Activated naive CD4-positive, alpha-beta T cell treated with anti-CD3 and anti-CD28 coated beads for 36 hours (primary cell): ENCODE measurements at places on chromosomes 16 and 17. TPM values are rescaled to one million over a fixed set of nuclear protein-coding genes. Genes with fewer than 3 reads are reported as not detected.

CBLN1 gene
- total RNA-seq: not detected

PDE6G gene
- 0.89 TPM for total RNA-seq

GGNBP2 gene
- total RNA-seq: 99.9 TPM

MAZ gene
- total RNA-seq: 290 TPM

CBFA2T3 gene
- not detected for total RNA-seq

PER1 gene
- 62.2 TPM for total RNA-seq

DNA sequence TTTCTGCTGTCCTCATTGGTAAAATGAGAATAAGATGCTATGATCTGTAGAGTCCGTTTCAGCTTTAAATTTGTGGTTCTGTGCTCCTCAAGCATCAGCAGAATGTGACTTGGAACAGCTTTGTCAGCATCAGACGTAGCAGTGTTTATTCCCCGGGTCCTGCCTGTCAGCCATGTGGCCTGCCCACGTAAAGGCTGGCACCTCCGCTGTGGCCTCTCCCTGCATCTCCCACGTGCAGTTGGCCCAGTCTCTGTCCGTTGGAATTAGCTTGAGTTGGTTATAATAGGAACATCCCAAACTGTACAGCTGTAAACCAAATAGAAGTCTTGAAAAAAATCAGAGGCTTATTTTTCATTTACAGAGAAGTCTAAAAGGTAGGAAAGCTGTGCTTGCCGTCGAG is 61.7 kb downstream of the ARHGAP44 start:
- no peaks in the 10 kb centered on the region for H3K4me1 ChIP-seq
- no peak overlapping the region for H3K4me3 ChIP-seq
- no peak for DNase-seq
- no peaks in the 10 kb centered on the region for H3K36me3 ChIP-seq
- no peaks in the 10 kb centered on the region for H3K27me3 ChIP-seq

GRCh38 chr16:2036200-2036966 is 9.7 kb downstream of the NHERF2 start:
- no peaks in the 10 kb centered on the region for H3K4me1 ChIP-seq
- H3K27me3 ChIP-seq: no peaks in the 10 kb centered on the region
- no peaks in the 10 kb centered on the region for H3K36me3 ChIP-seq
- no peak overlapping the region for H3K4me3 ChIP-seq
- no peak for DNase-seq

DNA sequence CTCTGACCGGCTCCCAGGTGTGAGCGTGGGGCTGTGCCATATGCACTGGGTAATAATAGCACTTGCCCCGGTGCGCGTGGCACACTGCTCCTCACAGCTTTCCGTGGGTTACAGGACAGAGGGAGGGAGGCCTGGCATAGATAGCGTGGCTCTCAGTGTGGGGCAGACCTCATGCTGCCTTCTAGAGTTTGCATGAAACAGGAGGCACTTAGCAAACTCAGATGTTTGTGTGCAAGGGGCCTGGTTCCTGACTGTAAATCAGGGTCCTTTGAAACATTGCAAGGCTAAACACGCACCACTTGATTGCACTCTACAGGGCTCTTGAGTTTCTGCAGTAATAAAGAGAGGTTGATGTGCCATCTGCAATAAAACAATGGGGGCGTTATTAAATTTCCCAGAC is 101.7 kb downstream of the RPTOR start:
- no peak overlapping the region for H3K27ac ChIP-seq
- H3K4me3 ChIP-seq: no peak overlapping the region

DNA sequence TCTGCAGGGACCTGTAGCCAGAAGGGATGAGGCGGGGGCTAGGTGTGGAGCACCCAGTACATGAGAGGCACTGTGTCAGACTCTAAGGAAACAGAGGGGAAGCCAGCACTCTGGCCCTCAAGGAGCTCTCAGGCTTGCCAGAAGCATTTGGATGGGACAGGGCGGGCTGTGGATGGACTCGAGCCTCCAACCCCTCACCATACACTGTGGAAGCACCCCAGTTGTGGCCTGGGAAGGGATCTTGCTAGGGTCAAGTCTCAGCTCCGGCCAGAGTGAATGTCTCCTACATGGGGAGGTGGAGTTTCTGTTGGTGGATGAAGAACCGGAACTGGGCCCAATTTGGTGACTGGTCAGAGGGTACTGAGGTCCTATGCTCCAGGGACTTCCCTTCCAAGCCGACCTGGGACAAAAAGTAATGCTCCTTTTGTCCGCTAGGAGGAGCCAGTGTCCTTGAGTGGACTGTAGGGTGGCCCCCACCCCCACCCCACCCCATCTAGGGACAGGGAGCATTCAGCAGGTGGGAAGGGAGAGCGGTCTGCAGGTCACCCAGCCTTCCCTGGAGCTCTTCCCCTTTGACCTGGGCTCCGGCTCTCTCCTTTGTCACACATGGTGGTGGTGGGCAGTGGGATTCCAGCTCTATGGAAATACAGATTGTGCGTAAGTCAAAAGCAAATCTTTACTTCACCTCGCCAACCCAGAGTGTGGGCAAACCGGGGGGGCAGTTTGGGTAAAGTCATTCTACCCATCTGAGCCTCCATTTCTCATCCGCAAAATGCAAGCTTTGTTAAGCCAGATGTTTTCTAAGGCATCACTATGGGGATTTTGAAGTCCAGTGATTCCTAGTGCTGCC is 20.4 kb upstream of the PHB1 start:
- H3K4me3 ChIP-seq: no peak overlapping the region
- DNase-seq: peak; percentile 58
- H3K4me1 ChIP-seq: no peaks in the 10 kb centered on the region
- H3K27me3 ChIP-seq: peaks cover 14% of the 10 kb centered on the region
- no peak overlapping the region for H3K27ac ChIP-seq

DNA sequence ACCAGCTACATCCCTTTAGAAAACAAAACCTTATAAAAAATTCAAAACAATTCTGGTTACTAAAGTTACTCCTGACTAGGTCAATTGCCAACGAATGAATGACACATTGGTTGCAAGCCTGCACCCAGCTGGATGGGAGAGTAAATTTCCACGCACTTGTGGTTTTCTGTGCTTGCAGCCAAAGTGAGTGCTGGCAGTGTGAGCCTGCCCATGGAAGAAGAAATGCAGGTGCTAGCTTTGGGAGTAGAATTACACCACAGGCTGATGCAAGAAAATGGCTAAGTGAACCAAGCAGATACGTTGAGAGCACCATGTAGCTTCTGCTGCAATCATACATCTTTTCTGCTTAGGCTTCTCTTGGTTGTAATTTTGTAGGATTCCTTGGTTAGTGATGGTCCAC is 74.6 kb downstream of the SYCE1L start:
- H3K27ac ChIP-seq: no peak overlapping the region
- H3K4me3 ChIP-seq: no peak overlapping the region
- peaks cover 23% of the 10 kb centered on the region for H3K27me3 ChIP-seq

DNA sequence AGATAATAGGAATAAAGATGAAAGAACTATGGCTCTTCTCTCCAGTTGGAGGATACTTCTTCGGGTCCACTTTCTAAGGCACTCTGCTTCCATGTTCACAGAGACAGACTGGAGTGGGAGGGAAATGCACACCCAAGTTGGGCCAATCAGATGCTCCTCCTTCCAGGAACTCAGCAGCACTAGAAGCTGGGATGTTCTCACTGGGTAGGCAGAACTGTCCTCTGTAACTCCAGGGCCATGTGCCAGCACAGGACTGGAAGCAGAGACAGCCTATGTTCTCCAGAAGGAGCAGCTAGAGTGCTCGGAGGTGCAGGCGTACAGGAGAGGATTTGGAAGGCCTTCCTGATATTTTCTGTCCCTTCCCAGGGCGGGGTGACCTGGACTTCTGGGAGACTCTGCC is 49.9 kb upstream of the SREBF1 start:
- no peak overlapping the region for H3K27ac ChIP-seq
- no peak for DNase-seq
- H3K27me3 ChIP-seq: no peaks in the 10 kb centered on the region
- no peak overlapping the region for H3K4me3 ChIP-seq
- no peaks in the 10 kb centered on the region for H3K4me1 ChIP-seq
- H3K36me3 ChIP-seq: no peaks in the 10 kb centered on the region

- H3K27me3 ChIP-seq: peaks cover 31% of the 10 kb centered on the region
- peaks cover 4% of the 10 kb centered on the region for H3K4me1 ChIP-seq
- no peak for DNase-seq
- H3K36me3 ChIP-seq: no peaks in the 10 kb centered on the region
- H3K4me3 ChIP-seq: no peak overlapping the region
Observed at GRCh38 chr17:36193216-36193775, 3.3 kb downstream of the CCL3L1 start.

- no peaks in the 10 kb centered on the region for H3K27me3 ChIP-seq
- no peak overlapping the region for H3K4me3 ChIP-seq
Observed at GRCh38 chr17:17067257-17067656, 25.0 kb downstream of the MPRIP start.

GRCh38 chr17:27938864-27939263 is 45.7 kb upstream of the LYRM9 start:
- H3K4me3 ChIP-seq: no peak overlapping the region
- no peak overlapping the region for H3K27ac ChIP-seq
- H3K36me3 ChIP-seq: no peaks in the 10 kb centered on the region
- no peak for DNase-seq
- H3K4me1 ChIP-seq: no peaks in the 10 kb centered on the region

DNA sequence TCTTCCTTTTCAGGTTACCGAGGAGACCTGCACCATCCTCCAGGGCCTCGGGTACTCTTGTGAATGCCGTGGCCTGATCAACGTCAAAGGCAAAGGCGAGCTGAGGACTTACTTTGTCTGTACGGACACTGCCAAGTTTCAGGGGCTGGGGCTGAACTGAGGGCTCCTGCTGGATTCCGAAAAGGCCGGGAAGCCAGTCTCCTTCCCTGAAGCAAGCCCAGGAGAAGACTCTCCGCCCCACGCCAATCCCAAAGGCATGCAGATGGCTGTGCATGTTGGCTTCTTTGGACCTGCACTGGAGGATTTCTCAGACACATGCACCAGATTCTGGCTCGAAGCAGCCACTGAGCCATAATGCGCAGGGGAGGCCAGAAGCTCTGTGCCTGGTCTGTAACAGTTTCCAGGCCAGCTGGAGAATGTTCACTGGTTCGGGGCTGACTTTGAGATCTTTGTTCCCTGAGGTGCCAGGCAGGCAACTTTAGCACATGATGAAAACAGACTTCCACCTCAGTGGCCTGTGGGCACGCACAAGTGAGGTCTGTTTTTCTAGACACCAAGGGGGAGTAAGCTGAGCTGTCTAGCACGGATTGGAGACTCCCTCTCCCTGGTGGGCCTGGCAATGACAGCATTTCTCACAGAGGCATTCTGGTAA is 49.1 kb downstream of the ADCY7 start:
- no peaks in the 10 kb centered on the region for H3K27me3 ChIP-seq
- no peak for DNase-seq
- peaks cover 16% of the 10 kb centered on the region for H3K4me1 ChIP-seq
- peak overlapping the region; percentile 18 for H3K27ac ChIP-seq

GRCh38 chr16:12170103-12171040 is 193.8 kb downstream of the SNX29 start:
- H3K27ac ChIP-seq: no peak overlapping the region
- DNase-seq: no peak
- H3K27me3 ChIP-seq: no peaks in the 10 kb centered on the region
- H3K4me3 ChIP-seq: no peak overlapping the region
- no peaks in the 10 kb centered on the region for H3K36me3 ChIP-seq
